Fibroblast of skin of back (primary cell): ENCODE measurements at places on chromosomes 6 and 20.

GRCh38 chr6:41734666-41735426, 562 bp downstream of the TFEB start:
- peak; percentile 74 for DNase-seq

DNA sequence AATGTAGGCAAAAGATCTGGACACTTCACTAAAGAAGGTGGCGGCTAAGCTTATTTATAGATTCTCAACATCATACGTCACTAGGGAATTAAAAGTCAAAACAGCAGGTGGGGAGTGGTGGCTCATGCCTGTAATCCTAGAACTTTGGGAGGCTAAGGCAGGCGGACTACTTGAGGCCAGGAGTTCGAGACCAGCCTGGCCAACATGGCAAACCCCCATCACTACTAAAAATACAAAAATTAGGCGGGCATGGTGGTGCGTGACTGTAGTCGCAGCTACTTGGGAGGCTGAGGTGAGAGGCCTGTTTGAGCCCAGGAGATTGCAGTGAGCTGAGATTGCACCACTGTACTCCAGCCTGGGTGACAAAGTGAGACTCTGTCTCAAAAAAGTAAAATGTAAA, 74.6 kb downstream of the GPX5 start:
- no peak for DNase-seq

DNA sequence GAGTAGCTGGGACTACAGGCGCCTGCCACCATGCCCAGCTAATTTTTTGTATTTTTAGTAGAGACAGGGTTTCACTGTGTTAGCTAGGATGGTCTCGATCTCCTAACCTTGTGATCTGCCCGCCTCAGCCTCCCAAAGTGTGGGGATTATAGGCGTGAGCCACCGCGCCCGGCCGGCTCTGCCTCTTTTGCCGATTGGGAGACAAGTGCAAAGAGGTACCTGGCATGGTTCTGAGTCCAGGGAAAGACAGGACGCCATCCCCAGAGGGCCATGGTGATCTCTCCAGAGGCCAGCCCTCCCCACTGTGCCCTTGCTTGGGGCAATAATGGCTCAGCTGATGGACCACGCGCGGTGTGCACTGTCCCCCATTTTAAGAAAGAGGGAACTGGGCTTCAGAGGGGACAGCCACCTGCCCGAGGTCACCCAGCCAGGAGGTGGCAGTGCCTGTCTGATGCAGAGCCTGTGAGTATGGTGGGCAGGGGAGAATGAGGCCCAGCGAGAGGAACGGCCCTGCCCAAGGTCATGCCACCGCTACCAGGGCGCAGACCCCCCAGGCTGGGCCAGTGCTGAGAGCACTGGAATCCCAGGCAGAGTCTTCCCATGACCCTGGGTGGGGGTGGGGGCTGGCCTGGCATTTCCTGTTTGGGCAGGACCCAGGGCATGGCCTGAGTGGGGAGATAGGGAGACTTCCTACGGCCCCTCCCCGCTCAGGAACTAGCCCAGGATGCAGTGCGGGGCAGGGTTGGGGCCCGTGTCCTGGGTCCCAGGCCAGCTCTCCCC, 61.0 kb downstream of the SNAI1 start:
- DNase-seq = peak; percentile 25

DNA sequence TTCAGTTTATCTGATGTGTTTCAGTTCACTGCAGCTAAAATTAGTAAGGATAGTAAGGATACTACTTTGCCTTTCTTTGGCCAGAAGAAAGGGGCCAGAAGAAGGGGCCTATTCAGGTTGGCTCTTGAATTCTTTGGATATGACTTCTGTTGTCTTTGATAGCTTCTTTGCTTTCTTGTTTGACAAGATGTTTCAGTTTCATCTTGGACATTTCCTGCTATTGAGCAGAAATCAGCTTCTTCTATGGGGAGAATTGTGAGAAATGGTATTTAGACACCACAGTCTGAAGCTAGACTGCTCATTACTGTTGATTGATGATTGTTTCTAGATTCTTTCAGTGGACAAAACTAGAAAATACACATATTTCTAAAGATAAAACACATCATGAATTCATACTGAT, 23.2 kb downstream of the L3MBTL3 start:
- DNase-seq = no peak

GRCh38 chr20:48342822-48343513, 484.8 kb downstream of the PREX1 start:
- no peak for DNase-seq

- no peak for DNase-seq
Measured at GRCh38 chr20:25544311-25544710, 41.0 kb downstream of the NINL start.

DNA sequence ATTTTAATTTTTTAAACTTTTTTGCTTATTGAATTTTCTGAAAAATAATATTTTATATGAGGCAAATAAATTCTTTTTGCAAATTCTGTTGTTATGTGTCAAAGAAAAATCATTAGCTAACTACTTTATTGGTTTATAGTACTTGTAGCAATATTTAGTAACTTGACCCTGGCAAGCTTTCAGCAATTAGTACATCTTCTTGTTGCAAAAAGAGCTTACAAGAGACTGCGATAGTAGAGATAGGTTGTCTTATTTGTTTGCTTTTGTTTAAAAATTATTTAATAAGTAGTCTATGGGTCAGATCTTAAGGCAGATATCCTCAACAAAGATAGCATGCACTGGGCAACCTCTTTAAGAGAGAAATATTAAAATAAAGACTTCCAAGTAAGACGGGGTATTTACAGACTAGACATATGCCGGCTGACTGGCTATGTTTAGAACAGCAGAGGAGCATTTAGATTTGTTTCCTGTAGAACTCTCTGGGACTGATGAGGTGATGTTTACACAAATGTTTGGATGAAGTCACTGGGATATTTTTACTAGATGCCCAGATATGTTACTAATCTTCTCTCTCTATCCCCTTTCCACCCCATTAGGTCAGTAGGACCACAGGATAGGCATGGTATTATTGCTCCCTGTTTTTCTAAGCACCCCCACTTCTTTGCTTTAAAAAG, 25.0 kb downstream of the VGLL2 start:
- DNase-seq = no peak

- no peak for DNase-seq
Measured at GRCh38 chr20:62994869-62995281, 11.9 kb downstream of the BHLHE23 start.

- no peak for DNase-seq
Measured at GRCh38 chr6:54990001-54990400, 143.4 kb downstream of the FAM83B start.

GRCh38 chr6:8180327-8181159, 78.2 kb upstream of the EEF1E1 start:
- peak; percentile 97 for DNase-seq

- DNase-seq = no peak
Measured at GRCh38 chr6:166156942-166157341, 10.7 kb downstream of the TBXT start.

DNA sequence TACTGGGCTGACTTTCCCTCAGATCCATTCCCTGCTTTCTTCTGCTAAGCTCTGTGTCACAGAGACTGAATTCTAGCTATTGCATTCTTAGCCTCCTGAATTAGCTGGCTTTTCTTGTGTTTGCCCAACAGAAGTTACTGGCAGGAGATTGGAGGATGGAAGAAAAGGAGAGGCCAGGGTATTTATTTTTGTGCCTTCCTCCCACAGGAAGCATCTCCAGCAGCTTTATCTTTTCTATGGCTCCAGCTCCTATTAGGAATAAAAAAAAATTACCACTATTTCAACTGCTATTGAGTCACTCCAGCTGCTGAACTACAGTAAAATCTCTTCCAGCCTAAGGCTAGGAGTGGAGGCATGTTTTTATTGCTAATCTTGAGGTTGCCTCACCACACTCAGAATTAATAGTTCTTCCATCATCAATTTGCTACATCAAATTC, 492.4 kb downstream of the RFPL4B start:
- peak; percentile 81 for DNase-seq

- DNase-seq = no peak
Measured at GRCh38 chr6:12065321-12066140, 53.4 kb downstream of the HIVEP1 start.

DNA sequence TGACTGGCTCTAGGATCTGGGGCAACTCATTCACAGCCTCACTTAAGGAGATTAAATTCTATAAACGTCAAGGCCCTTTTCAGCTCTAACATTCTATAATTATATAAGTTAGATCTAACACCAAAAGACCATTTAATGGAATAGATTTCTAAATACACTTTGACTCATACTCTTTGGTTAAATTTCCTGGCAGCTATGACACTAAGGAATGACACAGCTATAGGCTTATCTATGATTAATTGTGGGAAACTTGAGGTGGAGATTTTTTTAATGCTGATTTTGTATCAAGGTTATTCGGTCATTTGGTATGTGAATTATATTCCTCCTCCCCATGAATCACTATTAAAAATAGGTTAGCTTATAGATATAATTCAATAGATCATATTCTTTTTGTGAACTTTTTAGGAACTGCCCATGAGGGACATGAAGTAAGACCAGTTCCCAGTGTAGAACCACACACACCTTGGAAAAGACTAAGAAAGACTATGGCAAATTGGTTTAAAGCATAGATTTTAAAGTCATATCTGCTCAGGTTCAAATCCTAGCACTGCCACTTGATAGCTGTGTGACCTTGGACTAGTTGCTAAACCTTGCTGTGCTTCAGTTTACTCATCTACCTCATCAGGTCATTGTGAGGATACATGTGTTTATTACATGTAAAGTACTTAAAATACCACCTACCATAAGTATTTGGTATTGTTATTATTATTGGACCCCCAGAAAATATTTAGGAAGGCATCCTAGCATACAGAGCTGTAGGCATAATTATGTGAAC, 116.0 kb downstream of the CRYBG1 start:
- peak; percentile 86 for DNase-seq

DNA sequence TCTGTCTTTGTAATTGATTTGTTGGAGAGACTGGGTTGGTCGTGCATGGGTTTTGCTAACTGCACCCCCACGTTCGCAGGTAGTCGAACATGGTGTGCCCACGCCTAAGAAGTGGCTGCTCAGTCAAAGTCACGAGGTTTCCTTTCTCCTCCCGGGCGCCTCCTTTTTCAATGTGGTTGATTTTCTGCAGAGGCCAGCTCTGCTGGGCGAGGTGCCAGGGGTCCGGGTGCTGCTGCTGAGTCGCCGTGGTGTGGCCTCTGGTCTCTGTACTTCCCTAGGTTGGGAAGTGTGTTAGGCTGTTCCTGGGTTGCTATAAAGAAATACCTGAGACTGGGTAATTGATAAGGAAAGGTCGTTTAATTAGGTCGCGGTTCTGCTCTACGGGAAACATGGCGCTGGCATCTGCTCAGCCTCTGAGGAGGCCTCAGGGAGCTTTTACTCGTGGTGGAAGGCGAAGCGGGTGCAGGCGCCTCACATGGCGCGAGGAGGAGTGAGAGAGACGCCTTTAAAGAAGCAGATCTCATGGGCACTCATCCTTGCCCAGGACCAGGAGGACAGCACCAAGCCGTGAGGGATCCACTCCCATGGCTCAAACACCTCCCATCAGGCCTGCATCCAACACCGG, 14.1 kb downstream of the OSBPL2 start:
- DNase-seq = peak; percentile 16

DNA sequence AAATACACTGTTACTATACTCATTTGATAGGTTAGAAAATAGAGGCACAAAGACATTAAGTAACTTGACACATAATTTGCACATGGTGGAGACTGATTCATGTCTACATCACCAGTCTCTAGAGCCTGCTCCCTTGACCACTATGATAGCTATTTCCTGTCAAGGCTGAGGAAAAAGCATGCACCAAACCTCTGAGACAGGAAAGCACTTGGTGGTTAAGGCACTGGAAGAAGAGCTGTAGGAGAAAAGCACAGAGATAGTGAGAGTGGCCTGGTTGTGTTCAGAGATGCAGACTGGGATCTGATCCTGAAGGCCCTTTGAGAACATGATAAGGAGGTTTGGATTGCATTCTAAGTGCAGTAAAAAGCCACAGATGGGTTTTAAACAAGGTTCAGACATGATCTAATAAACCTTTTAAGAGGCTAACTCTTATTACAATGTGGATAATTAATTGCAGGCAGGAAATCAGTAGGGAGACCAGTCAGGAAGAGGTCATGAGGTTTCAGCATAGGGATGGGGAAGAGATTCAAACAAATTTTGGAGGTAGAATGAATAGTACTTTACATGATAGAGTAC, 168.9 kb downstream of the PHF3 start:
- DNase-seq = peak; percentile 93

GRCh38 chr6:149825292-149825691, 38.9 kb downstream of the LRP11 start:
- DNase-seq = no peak

DNA sequence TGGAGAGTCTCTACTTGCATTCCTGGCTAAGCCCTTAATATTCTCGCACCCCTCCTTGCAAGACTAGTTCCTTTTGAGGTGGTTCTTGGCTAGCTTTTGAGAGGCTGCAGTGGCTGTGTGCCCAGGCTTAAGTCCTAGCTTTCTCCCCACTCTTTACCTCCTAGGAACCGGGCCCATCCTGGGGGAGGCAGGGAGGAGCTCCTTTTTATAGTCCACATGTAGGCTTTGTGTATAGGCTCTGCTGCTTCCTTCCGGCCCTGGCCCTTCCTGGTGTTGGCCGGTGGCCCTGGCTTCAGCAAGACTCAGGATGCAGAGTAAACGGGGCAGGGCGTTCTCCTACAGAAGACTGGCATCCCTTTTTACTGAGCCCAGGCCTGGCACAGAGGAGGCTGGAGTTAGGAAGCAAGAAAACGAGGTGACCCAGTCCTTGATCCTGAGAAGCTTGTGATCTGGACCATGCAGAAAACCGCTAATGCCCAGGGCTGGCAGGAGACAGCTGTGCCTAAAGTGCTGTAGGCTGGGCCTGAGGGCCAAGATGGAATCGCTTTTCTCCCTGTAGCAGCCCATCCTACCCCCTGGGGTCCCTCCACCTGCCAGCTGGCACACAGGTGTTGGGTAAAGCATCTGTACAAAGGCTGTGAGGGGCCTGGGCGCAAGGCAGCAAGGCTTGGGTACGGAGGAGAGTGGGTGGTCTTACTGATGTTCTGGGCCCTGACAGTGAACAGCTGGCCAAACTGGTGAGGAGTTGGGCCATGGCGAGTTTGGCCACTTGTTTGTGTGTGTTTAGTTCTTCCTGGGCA, 8.7 kb downstream of the PLCG1 start:
- no peak for DNase-seq

DNA sequence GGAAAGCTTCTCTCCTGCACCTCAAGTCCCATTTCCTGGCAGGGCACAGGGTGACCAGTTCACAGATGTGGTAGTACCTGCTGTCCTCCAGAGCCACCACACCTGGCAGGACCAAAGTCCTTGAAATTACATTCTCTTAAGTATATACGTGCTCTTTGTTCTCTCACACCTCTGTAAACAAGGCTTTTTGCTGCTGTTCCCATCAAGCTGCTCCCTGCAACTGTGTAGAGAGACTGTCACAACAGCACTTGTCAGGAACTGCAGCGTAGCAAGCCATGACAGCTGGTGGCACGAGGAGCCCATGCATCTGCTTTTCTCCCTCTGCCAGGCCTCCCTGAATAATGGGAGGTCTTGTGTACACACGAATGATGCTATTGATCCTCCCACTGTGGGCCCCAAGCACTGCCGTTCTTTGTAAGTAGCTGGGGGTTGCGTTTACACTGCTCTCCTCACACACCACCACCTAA, 431.8 kb downstream of the CD83 start:
- DNase-seq = no peak

- DNase-seq = no peak
Measured at GRCh38 chr6:135268740-135269139, 87.6 kb downstream of the MYB start.

- DNase-seq = no peak
Measured at GRCh38 chr6:88814909-88815308, 148.5 kb downstream of the RNGTT start.
